ENCODE measurements at places on chromosomes 3 and 15.

DNA sequence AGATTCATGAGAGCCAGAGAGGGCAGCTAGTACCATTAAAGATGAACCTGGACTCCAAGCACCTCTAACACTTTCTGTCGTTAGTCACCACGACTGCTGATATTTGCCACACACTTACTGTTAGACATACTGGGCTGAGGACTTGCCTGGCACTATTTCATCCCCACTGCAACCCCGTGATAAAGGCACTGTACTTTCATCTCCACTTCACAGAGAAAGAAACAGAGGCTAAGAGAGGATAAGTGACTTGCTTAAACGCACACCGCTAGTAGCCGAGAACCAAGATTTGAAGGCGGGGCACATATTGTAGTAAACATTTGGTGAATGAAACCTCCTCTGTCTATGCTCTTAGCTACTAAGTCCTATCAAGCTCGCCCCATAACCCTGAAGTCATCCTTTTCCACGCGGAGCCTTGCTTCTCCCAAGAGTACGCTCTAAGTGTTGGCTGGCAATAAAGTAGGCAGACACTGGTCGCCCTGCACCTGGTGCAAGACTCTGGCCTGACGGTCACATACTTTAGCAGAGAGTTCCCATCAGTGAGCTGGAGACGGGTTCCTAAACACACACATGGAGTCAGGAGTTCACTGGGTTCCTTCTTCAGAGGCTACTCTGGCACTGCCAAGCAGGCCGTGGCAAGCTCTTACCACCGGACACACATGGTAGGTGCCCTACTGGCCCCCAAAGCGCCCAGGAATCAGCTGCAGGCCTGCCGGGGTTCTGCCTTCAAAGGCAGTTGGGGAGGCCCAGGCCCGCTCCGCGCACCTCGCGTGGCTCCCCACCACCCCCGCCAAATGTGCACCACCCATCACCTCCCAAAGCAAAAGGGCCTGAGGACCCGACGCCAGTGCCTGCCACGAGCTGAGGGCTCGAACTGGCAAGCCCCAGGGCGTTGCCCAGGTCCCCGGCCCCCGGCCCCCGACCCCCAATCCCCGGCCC lies 951 bp downstream of the POMGNT2 start:
- DNase-seq: no peak

DNA sequence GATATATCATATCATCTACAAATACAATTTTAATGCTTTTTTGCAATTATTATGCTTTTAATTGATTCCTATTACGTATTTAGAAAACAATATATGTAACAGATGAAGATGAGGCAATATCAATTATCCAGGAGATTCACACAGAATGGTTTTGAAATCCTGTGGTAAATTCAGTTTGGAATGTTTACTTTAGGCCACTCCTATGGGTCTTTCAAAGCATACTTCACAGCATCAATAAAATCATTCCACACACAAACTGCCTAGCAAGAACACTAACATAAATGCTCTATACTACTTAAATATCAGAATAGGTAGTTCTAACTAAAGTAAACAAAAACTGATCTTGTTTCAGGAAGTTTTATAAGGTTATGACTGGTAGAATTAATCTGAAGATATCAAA lies 90.5 kb downstream of the FAM227B start:
- no peak for DNase-seq

DNA sequence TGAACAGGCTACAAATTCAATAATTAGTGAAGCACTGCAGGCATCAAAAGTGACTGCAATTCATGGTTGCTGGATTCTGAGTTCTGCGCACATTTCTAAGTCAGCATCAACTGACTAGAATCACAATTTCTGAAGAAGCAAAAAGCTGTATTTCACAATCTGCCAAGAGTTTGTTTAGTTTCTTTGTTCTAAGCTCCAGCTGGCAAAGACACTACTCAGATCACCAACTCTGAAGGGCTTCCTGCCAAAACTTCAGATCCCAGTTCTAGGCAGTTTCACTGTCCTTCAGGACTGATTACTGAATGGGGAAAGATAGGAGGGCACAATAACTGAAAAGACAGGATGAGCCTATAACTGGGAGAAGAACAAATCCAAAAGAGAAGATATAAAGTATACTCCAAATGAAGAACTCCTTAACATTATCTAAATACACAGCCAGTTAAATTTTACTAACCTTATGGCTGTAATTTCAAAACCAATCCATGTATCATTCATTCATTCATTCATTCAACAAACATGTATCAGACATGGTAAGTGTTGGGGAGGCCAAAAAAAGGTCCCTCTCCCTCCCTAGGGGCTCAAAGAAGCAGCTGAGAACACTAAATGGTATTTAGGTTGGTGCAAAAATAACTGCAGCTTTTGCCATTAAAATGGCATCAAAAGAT lies 17.1 kb downstream of the TJP1 start:
- DNase-seq: no peak

- DNase-seq: no peak
Measured at GRCh38 chr3:24828011-24828410, 333.4 kb upstream of the THRB start.

GRCh38 chr3:127669541-127670228 lies 3.1 kb upstream of the ABTB1 start:
- DNase-seq: no peak

DNA sequence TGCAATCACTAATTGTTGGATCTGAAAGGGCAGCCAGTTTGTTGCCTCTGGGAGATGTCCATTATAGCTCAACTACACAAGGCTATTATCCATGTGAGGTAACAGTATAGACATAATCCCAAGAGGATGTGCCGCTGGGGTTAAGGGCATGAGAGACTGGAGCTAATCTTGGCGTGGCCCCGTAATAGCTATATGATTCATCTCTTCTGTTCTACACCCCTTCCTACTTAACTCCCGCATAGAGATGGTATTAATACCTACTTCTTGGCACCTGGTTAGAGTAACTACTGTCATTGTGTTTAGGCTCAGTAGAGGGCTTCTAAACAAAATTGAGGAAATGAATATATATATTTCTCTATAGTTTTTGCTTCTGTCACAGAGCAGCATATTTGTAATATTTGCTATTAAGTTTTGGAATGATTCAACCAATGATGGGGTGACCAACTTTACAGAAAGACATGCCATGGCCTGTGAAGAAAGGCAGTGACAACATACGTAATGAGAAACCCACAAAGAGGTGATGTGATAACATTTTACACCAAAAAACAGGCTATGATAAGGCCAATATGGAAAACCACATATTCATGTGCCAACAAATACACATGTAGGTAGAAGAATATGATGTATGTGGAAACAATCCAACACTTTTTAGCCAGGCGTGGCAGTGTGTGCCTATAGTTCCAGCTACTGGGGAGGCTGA lies 76.8 kb upstream of the DPH6 start:
- DNase-seq: no peak

- DNase-seq: no peak
Measured at GRCh38 chr3:5020242-5020722, 41.0 kb downstream of the BHLHE40 start.

- DNase-seq: no peak
Measured at GRCh38 chr15:85825118-85825517, 30.4 kb upstream of the KLHL25 start.

GRCh38 chr3:29644261-29644660 lies 363.4 kb downstream of the RBMS3 start:
- peak; percentile 22 for DNase-seq

DNA sequence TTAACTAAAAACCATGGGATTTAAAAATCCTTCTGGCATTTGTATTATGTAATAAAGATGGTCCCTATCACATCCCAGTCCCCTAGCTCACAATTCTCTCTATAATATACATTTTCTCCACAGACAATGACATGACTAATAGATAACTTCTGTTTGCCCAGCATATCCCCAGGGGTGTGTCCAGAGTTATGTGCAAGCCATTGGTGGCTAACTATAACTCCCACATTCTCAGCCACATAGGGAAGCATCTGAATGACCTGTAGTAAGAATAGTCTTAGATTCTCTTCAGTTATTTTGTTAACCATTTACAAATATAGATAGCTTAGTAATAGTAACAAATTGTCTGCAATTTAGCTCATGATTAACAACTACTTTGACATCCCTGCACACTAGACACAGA lies 52.2 kb upstream of the RBSN start:
- no peak for DNase-seq

- no peak for DNase-seq
Measured at GRCh38 chr3:157251685-157252084, 91.7 kb upstream of the CCNL1 start.

GRCh38 chr15:52254391-52254790 lies 41.2 kb downstream of the MYO5C start:
- DNase-seq: no peak

- DNase-seq: no peak
Measured at GRCh38 chr15:74989527-74989926, 5.8 kb upstream of the SCAMP5 start.

GRCh38 chr3:12831301-12831866 lies 10.0 kb downstream of the RPL32 start:
- DNase-seq: no peak

DNA sequence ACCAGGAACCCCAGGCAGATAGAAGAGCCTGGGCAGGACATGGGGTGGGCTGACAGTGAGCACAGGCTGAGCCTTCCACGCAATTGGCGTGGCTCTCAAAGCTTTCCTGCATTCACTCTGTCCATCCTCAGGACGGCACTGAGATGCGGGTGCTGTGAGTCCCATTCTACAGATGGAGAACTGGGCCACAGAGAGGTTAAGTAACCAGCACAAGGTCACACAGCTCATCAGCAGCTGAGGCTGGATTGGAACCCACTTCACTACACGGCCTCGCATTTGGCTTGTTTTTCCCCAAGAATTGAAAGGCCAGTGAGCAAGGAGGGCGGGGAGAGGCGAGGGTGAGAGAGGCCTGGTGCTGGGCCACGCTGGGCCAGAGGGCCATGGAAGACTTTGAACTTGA lies 36.0 kb upstream of the GRIP2 start:
- no peak for DNase-seq

DNA sequence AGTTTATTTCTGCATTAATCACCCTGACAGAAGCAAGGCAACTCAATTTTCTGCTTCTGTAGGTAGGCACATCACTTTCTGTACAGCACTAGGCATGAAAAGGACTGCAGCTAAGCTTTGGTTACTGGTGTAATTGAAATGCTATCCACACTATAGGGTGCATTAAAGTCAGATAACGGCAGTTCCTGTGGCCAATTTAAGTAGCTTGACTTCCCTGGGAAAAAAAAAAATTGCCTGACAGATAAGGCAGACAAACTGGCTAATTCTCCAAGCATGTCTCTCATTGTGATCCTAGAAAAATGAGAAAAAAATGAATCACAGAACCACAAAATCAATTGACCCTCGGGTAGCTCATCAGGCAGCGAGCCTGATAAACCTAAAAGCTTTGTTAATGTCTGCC lies 151.4 kb downstream of the MEIS2 start:
- no peak for DNase-seq

GRCh38 chr15:89822951-89823711 lies 8.5 kb upstream of the ANPEP start:
- peak; percentile 74 for DNase-seq

GRCh38 chr3:89682556-89682955 lies 575.1 kb downstream of the EPHA3 start:
- DNase-seq: no peak

- DNase-seq: peak; percentile 72
Measured at GRCh38 chr3:184525337-184526087, 36.1 kb upstream of the EPHB3 start.

DNA sequence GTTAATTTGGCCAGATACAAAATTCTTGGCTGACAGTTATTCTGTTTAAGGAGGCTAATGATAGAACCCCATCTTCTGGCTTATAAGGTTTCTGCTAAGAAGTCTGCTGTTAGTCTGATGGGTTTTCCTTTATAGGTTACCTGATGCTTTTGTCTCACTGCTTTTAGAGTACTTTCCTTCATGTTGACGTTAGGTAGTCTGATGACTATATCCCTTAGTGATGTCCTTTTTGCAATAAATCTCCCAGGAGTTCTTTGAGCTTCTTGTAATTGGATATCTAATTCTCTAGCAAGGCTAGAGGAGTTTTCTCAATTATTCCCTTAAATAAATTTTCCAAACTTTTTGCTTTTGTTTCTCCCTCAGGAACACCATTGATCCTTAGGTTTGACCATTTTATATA lies 114.1 kb upstream of the CDIN1 start:
- no peak for DNase-seq

- DNase-seq: no peak
Measured at GRCh38 chr15:68620721-68621527, 42.1 kb downstream of the CORO2B start.

GRCh38 chr3:185632996-185633395 lies 46.9 kb downstream of the SENP2 start:
- DNase-seq: no peak

- DNase-seq: no peak
Measured at GRCh38 chr3:143088835-143089234, 30.7 kb upstream of the CHST2 start.

DNA sequence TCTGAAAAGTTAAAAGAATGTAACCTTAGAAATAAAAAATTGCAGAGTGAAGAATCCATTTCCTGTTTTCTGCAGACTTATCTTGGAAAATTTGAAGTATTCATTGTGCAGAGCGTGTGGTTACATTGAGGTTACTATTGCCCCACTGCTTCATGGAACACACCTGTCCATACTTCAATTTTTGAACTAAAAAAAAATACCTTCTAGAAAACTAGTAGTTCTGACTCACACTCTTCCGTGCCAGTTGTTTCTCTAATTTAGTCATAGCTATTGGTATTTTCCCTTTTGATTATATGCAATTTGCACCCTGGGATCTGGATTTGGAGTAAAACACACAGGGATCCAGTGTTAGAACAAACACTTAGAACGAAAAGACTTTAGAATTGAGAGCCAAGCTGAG lies 111.8 kb upstream of the LYSMD4 start:
- no peak for DNase-seq

DNA sequence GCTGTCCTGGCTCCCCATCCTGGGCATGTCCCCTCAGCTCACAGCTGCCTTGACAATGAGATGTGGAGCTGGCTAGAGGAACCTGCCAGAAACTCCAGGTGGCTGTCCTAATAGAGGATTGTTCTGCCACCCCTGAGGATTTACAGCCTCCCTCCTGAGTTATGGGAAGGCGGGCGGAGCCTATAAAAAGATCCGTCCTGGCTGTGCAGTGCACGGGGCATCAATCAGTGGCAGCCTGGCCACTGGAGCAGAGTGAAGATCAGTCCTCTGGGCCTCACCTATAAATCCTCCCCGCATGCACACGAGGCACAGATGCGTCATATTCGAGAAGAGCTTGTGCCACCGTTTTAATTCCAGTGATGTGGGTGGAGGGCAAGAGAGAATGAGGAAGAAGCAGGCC lies 90.0 kb downstream of the MEGF11 start:
- no peak for DNase-seq

Measured in SK-N-SH (cell line).